ENCODE measurements at places on chromosomes 2 and 18.

- DNase-seq, result no peak
These were observed 26.1 kb upstream of the MMADHC start for GRCh38 chr2:149613704-149614103.

DNA sequence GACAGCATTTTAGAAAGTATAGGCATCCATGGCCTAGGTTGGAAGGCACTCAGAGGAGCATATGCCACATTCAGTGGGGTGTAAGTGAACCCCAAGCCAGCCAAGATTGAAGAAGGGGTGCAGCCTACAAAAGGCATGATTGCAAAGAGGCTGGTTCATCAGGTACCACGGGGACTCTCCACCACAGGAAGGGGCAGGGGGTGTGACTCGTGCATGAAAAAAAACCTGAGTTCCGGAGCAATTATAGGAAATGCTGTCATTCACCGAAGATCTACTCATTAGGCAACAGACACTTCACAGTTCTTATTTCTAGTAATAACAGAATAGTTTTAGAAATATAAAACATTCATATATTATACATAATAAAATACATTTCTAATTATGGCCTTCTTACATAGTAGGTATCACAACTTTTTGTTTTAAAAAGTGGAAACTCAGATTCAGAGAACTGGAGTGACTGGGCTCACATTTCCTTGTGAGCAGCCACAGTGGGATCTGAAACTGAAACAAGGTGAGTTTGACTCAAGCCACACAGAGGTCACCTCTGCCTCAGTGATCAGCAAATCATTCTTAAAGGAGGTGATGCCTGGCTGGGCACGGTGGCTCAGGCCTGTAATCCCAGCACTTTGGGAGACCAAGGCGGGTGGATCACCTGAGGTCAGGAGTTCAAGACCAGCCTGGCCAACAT is 188.4 kb upstream of the GYPC start:
- no peak for DNase-seq

DNA sequence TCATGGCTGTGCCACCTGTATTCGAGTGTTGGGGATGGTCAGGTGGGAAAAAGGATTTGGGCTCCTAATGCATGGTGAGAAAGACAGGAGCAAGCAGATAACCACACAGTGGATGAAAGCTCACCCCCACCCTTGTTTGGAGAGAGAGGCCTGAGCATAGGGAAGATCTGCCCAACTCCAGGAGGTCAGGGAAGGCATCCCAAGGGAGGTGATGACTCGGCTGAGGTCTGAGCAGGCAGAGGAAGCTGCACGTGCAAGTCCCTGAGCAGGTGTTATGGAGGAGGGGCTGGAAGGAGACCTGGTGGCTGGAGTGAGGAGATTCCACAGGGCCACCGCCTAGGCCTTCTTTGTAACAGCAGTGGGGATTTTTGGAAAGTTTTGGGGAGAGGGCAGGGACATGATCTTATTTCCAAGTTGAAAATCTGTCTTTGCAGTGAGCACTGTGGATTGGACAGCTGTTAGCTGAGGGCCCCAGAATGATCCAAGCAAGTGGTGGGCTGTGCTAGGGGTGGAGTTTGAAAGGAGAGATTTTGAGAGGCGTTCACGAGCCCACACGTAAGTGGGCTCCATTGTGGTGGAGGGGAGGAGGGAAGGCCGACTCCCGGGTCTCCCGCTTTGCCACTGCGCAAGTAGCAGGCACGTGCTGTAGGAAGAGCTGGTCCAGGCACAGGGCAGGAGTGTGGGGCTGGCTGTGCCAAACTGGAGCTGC is 228.5 kb downstream of the GLI2 start:
- DNase-seq, result no peak

DNA sequence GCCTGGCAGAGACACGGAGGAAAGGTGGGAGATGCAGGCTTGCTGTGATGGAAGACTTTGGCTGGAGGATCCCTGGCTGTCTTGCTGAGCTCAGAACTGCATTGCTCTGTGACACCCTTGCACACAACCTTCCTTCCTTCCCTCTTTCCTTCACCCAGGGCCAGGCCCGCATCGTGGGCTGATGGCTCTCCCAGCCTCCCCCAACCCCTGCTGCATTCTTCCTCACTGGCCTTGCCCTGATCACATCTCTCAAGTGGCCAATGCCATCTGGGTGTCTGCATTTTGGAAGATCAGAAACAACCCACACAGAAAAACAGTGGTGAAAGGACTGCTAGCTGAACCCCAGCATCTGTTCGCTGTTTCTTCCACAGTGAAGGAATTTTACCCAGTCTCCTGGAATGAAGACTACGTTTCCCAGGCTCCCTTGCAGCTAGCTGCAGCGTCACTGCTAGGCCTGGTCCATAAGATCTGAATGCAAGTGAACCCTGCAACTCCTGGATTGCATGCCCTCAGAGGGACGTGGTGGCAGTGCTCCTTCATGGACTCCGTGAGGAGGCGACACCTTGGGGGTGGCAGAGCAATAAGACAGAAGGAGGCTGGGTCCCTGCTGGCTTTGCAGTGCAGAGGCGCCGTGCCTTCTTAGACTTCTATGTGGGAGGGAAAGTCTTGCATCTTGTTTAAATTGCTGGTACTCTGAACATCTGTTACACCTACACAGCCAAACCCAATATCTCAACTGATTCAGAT is 78.9 kb upstream of the YWHAQ start:
- DNase-seq, result no peak

- DNase-seq, result no peak
These were observed 364.6 kb downstream of the OSR1 start for GRCh38 chr2:18993756-18994338.

DNA sequence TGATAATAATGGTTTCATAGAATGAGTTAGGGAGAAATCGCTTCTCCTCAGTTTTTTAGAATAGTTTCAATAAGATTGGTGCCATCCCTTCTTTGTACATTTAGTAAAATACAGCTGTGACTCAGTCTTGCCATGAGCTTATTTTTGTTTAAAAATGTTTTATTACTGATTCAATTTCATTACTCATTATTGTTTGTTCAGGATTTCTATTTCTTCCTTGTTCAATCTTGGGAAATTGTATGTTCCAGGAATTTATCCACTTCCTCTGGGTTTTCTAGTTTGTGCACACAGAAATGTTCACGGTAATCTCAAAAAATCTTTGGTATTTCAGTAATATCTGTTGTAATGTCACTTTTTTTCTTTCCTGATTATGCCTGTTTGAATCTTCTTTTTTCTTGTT is 371.5 kb upstream of the SETBP1 start:
- DNase-seq, result no peak

DNA sequence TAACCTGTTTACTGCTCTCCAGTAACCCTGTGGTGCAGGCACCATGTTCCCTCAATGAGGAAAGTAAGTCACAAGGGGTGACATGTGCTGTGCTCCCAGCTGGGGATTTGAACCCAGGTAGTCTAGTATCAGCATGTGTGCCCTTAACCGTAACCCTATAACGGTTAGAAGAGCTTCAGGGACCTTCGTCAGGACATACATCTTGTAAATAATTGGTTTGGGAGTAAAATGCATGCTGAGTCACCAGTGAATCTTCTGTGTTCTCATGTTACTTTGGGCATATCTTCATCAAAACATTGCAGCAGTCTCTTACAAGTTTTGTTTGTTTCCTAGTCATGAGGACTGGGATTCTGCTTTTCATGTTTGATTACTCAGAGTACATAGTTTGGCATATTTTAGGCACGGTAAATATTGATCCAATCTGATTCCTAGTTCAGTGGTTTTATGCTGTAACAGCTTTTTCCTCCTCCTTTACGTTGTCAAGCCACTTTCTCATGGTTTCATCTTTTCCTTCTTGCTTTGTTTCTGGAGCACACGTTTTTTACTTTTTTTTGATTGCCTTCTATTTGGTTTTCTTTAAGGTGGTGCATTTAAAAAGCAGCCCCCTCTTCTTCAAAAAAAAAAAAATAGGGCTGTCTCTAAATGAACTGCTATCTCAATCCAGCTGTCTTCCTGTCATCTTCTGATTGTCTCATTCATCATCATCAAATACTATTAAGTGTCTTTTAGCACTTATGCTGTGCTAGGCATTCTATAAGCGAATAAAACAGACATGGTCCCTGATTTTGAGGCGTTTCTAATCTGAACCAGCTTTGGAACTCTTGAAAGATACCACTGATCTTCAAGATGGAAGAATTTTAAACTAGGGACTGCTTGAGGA is 50.4 kb downstream of the CLIP4 start:
- no peak for DNase-seq
